ENCODE measurements at places on chromosomes 2 and 18. TPM values are rescaled to one million over a fixed set of nuclear protein-coding genes. Genes with fewer than 3 reads are reported as not detected.

Gene C2orf81
- total RNA-seq, result under 0.01 TPM

Gene IL36RN
- total RNA-seq, result not detected

DNA sequence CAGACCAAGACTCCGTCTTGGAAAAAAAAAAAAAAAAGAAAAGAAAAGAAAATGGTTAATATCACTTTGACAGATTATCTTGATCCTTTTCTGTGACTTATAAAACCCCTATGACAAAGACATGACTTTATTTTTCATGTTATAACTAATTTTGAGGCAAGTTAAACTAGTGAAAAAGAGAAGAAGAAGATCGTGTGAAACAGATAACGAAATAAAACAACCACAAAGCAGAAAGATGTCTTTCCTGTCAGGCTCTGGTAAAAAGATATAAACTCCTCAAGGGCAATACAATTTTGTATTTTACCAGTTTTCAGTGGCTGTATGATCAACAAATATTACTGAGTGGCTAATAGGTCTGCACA lies 13.4 kb upstream of the RBMS1 start:
- DNase-seq, result no peak

DNA sequence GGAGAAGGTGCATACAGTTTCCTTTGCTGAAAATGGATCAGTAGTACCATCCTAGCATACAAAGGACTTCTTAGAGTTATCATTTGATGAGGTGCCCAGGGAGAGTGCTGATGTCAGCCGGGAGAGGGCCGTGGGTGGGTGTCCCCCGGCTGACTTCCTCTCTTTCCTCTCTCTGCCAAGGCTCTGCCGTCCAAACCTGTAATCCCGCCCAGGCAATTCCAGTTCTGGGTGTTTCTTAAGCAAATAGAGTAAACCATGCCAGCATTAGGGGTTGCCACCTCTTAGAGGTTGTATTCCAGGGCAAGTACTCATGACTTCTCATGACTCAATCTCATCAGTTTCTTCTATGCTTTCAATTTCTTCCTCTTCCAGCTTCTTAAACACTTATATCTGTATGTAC lies 117.2 kb downstream of the GATA6 start:
- no peak for DNase-seq

DNA sequence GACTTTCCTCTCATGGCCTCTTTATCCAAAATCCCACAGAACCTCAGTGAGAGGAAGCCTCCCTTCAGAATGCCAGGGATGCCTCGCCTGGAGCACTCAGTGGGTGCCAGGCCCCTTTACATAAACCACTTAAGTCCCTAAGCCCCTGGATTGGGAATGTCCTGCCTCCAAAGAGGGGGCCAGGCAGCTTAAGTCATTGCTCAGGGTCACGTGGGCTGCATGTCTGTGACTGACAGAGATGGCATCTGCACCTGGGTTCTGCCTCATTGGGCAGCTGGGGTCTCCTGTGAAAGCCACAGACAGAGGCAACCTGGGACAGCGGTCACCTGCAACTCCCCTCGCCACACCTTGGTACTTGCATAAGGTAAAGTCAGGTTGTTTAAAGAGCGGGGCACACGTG lies 93.5 kb downstream of the MYT1L start:
- DNase-seq, result no peak

DNA sequence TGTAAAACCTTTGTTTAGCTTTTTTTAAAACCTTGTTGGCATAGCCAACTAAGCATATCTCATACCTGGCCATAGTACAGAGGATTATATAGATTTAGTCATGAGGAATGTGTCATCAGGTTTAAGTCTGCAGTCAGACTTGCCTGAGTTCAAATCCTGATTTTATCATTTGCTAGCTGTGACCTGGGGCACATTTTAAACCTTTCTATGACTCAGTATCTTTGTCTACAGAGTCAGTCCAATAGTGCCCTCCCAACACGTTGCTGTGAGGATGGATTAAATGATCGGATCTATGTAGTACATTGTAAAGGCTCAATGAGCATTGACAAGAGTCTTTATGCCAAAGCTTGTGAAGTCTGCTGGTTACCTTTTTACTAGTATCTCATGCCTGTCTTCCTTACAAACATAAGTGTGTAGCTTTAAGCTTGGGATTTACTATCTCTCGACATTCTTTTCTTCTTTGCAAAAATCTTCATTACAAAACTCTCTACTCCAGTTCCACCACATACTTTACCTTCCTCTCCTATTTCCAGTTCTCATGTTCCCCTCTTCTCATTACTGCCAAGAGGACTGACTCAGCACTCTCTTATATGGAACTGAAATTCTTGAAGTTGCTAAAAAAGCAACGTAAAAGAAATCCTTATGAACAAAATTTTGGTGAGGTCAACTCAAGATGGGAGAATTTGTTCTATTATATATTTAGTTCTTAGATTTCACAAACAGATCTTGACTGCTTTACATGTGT lies 68.1 kb upstream of the RBMS1 start:
- no peak for DNase-seq

DNA sequence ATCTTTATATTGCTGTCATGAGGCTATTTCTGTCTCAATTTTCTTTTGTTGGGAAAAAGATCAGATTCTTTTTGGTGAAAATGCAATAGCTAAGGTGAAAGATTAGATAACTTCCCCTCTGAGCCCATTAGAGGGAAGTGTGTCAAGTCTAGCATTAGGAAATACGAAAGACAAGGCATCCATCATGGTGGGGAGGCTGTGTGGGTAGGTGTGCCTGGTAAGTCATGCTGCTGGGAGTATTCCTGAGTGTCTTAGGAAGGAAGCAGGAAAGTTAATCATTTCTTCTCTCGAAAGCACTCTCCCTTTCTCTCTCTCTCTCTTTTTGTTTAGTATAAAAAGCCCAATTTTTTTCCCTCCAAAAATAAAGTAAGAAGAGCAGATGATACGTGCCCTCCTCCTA lies 780.2 kb upstream of the FSHR start:
- no peak for DNase-seq

Data from lung microvascular endothelial cell (primary cell).